ENCODE measurements at places on chromosomes 12 and 14.

DNA sequence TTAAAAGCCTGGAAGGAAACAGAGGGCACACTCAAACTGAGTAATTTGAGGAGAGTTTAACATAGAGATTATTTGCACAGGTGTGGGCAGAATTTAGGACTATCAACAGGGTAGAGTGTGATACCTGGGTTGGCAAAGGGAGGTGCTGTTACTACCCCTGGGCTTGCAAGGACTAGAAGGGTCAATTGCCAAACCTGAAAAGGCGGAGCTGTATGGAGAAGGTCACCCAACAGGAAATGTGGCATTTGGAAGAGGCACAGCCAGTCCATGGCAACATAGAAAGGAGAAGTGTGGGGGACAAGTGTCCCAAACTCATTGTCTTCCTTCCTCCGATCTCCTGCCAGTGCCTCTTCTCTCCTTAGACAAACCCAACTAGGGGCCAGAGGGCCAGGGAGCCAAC is 21.6 kb upstream of the MED13L start:
- DNase-seq, result no peak

- DNase-seq, result no peak
Observed at GRCh38 chr14:63542231-63542999, 762 bp downstream of the PPP2R5E start.

- DNase-seq, result no peak
Observed at GRCh38 chr14:24378981-24379906, 11.3 kb downstream of the NFATC4 start.

DNA sequence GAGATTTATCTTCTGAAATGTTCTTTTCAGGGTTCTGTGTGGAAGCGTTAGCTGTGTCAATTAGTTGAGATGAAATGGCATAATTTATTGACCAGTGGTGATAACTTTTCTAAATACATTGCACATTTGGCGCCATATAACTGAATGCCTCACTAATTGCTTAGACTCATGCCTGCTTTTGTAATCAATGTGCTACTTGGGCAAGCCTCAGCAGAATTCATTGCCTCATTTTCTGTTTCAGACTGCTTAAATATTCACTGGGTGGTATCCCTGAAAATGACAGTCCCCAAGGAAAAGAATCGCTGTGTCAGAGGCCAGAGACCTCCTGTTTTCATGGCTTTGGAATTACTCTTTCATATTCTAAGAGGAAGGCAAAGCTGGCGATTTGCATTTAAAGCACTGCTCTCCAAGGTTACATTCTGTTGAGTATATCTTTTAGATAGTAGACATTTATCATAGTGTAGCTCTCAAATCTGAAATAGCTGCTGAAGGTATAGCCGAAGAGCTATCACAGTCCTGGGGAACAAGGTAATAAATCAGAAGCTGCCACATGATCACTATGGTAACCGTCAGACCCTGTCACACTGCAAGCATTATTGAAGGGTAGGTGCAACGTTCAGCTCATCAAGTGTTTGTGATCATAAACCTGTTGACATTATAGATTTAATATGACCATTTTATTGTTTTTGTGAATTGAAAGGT is 297.3 kb upstream of the E2F7 start:
- no peak for DNase-seq

- DNase-seq, result peak; percentile 92
Observed at GRCh38 chr12:31896514-31897039, 62.6 kb upstream of the RESF1 start.

- DNase-seq, result no peak
Observed at GRCh38 chr12:123712780-123713319, 697 bp downstream of the ATP6V0A2 start.

DNA sequence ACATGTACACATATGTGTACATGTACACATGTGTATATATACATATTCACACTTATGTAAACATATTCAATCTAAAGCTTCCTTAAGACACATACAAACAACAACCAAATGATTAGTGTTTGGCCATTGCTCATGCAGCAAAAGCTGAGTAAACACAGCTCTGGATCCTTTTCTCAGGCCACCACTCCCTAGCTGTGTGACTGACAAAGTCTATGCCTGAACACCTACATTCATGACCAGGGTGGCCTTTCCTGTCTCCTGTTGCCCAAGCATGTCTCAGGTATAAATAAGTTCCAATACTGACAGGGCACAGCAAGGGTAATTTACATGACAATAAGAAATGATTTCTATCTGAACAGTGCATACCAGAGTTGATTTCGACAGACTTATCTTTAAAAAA is 1.4 kb upstream of the PTPRO start:
- DNase-seq, result no peak

GRCh38 chr12:68121143-68121542 is 38.4 kb downstream of the IFNG start:
- no peak for DNase-seq

DNA sequence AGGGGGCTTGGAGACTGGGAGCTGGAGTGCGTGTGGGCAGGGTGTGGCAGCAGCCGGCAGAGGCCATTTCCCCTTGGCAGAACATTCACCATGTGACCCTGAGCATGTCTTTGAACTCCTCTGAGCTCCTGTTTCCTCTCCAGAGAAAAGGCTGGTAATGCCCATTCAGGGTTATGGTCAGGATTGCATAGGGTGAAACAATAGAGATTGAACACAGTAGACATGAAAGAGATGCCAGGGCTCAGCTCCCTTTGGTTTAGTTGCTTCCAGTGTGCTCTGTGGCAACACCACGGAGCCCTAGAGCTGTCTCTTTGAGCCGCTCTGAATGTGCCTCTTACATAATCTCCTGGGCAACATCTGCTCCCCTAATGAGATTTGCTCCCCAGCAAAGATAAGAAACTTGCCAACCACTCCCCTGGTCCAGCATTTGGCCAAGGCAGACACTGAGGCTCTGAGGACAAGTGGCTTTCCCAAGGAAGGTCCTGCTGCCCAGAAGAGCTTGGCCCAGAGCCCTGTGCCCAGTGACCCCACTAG is 4.6 kb downstream of the IFI27 start:
- DNase-seq, result no peak

GRCh38 chr12:20188930-20189653 is 179.2 kb upstream of the PDE3A start:
- DNase-seq, result no peak

- no peak for DNase-seq
Observed at GRCh38 chr12:117661471-117661870, 300.0 kb upstream of the NOS1 start.

DNA sequence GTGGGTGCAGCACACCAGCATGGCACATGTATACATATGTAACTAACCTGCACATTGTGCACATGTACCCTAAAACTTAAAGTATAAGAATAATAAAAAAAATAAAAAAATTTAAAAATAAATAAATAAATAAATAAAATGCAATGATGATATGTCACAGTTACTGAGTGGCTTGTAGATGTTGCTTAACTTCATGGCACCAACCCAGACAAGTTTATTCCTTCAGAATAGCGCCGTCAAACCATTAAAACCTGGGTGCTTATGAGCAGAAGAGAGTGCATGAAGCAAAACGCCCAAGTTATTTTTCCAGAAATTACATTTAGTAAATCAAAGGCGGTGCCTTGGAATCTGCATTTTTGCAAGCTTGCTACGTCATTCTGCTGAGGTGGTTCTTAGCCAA is 417.9 kb downstream of the AEBP2 start:
- DNase-seq, result no peak

DNA sequence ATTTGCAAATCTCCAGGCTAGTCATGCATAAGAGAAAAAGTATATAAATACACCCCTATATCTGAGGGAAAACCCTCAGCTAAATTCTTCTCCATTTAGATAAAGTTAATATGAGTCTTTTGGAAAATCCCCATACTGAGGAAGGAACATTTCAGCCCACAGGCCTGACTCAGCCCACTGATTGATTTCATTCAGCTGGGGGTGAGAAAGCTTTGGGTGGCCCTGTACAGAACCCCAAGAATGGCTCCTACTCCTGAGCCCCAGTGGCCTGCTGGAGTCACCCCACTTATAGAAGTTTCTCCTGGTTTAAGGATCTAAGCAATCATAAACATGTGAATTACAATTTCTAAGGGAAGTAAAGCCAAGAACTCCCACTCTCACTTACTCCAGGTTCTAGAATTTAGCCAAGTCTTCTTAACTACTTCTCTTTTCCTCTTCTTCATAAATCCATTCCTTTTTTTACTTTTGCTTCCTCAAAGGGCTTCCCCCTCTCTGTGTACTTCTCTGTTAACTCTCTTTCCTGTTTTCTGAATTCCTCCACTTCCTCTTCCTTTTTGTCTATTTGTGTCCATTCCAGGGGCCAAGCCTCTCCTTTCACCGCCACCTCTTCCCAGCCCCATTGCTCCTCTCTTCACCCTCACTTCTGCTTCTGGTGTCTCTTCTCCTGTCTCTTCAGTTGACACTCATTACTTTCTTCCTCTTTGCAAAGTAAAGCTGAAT is 21.0 kb downstream of the RTN1 start:
- no peak for DNase-seq

DNA sequence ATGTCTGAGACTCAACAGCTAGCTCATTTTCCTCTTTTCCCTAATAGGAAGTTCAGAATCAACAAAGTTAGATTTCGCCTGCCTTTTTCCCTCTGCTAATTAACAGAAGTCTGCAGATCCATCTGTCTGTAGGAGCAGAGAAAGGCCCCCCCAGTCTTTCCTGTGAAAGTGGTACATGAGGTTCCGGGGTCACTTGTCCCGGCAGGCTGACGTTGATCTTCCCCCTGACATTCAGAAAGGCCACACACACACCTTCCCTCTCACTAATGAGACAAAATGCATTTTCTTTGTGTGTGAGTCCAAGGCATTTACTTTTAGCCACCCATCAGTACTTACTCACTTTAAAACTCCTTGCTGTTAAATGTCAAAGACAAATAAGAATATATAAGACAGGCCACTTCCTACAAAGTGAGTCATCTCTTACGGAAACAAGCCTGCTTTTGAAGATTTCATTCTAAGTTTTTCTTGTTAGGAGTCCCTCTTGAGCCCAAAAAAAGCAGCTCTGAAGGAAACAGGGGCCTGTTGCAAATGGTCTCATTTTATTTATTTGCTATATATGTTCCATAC is 138.7 kb downstream of the TTC7B start:
- DNase-seq, result peak; percentile 11

DNA sequence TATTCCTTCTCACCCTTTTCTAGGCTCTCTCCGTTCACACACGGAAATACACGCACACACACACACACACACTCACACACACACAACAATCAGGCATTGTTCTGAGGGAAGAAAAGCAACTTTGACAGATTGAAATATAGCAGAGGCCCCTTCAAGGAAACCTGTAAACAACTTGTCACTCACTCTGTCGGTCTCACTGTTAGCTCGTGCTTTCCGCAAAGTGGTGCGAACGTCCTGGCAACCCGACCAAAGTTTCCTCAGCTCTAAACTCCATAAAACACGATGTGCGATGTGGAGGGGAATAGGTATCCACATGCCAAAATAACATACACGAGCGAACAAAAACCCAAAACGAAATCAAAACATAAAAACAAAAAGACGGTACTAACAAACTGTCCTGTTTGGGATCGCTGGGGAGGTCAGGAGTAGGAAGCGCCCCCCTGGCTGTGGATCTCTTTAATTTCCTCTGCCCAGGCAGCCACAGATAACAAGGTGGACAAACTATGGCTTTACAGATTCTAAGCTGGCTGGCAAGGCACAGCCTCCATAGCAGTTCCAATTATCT is 822 bp upstream of the SOX5 start:
- DNase-seq, result no peak

DNA sequence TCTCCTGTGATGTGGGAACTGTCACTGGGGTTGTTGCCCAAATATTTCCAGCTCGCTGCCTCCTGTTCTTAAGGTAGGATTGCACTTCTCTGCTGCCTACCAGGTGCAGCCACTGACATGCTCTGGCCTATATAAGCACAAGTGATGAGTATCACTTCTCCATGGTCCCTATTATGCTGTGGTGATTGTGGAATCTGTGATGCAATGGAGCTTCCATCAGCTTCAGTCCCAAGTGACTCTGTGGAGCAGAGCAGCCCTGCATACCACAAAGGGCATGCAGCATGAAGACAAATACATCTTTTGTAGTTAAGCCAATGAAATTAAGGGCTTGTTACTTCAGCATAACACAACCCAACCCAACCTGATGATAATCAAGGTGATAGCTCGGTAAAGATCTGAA is 43.5 kb downstream of the CKAP4 start:
- no peak for DNase-seq

GRCh38 chr12:30794591-30795409 is 40.0 kb upstream of the CAPRIN2 start:
- no peak for DNase-seq

- no peak for DNase-seq
Observed at GRCh38 chr14:58631732-58632131, 6.0 kb upstream of the DACT1 start.

DNA sequence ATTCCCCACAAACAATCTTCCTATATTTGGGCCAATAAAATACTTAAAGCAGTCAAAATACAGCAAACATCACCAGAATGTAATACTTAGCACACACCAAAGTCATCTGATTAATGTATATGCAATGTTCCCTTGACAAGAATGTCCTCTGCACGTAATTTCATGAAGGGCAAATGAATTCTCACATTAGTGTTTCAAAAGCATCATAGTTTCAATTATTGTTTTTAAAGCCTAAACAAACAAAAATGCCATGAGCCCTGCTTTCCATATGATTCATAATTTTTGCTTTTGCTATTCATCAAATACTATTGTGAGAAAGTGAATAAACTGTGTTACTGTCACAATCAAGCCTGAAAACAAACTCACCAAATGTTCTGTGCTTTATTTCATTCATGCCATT is 156.0 kb downstream of the EPS8 start:
- DNase-seq, result no peak

- no peak for DNase-seq
Observed at GRCh38 chr14:57364659-57365450, 25.5 kb upstream of the NAA30 start.

GRCh38 chr12:58841058-58841798 is 79.1 kb downstream of the LRIG3 start:
- no peak for DNase-seq
